ENCODE measurements at places on chromosomes 12 and 14.

DNA sequence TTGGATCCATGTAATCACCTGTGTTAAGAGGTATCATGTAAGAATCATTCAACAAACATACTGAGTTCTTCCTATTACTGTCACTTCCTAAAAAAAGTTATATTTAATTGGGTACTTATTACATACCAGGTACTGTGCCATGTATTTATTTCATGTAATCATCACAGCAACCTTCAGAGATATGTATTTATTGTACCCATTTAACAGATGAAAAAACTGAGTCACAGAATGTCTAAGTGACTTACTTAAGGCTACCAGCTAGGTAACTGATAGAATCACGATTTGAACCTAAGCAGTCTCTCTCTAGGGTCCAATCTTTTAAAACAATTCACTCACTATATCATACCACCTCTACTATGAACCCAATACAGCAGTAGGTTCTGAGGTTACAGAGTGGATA, 2.0 kb downstream of the PSME2 start:
- DNase-seq: no peak

GRCh38 chr12:94165138-94165537, 16.8 kb downstream of the PLXNC1 start:
- no peak for DNase-seq

GRCh38 chr12:76274420-76275083, 73.7 kb downstream of the BBS10 start:
- DNase-seq: no peak

- no peak for DNase-seq
These were observed 34.2 kb downstream of the TBX5 start for GRCh38 chr12:114371733-114372132.

- no peak for DNase-seq
These were observed 10.1 kb upstream of the C14orf39 start for GRCh38 chr14:60495946-60496345.

DNA sequence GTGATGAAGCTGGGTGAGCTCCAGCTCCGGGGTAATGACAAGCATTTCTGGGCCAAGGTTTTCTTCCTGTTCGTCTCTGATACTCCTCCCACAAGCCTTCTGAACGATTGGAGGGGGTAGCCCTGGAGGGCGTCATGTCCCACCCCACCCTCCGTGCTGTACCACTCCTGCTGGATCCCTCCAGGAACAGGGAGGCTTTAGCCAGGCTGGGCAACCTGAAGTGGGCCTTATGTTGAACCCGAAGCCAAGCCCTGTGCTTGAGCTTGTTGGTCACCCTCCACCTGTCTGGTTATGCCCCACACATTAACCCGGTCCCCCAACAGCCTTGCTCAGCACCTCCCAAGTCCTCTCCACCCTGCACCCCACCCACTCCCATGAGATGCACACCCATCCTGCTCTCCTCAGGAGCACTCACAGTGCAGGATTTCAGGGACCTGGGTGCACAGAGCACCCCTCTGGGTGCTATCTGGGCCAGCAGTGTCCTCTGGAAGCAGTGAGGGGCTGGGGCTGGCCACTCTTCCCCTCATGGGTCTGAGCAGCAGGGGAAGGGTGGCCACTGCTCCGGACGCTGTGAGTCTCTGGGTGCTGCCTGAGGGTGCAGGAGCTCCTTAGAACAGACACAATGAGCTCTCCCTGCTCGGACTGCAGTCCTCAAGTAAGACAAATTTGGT, 6.8 kb upstream of the KRT83 start:
- DNase-seq: no peak

DNA sequence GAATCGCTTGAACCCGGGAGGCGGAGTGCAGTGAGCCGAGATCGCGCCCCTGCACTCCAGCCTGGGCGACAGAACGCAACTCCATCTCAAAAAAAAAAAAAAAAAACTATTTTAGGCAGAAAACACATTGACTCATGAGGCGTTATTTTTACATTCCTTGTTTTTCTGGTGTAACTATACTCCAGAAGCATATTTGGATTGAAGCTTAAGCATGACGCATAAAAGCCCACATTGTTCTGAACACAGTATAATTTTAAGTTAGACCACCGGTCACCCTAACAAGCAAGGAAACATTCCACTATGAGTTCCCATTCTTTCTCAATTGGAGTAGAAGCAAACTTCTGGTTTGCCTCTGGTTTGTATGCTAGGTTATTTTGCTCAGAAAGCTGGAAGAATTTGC, 173.0 kb downstream of the MYRFL start:
- DNase-seq: no peak

- no peak for DNase-seq
These were observed 36.6 kb upstream of the ASPG start for GRCh38 chr14:104048758-104049507.

GRCh38 chr12:24895612-24896011, 53.3 kb downstream of the BCAT1 start:
- no peak for DNase-seq

DNA sequence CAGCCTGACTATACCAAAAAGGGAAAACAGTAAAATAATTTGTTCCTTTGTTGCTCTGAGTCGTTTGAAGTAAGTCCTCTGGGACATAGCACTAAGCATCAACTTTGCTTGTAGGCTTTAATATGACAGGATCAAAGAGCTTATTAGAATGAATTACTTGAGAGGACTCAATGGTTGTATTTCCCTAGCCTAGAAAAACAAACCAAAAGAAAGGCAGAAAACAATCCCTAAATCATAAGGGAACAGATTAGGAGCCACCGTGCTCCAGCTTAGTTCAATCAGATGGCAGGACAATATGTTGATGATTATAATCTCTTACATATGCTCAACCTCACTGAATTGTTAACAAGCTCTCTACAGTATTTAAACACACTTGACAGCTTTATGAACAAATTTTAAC, 988.4 kb downstream of the FLRT2 start:
- DNase-seq: no peak

DNA sequence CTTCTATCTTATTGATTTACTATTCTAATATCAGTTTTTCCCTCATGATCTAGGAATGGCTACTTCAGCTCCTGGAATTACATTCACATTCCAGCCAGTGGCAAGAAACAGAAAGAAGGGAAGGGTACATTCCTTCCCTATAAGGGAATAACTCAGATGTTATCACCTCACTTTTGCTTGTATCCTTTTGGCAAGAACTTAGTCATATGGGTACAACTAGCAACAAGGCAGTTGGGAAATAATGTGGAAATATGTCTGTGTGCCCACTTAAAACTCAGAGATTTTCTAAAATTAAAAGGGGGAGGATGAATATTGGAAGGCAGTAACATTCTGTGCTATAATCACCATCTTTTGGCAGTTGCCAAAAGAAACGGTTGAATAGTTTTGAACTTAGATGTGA, 85.6 kb downstream of the MSRB3 start:
- no peak for DNase-seq

DNA sequence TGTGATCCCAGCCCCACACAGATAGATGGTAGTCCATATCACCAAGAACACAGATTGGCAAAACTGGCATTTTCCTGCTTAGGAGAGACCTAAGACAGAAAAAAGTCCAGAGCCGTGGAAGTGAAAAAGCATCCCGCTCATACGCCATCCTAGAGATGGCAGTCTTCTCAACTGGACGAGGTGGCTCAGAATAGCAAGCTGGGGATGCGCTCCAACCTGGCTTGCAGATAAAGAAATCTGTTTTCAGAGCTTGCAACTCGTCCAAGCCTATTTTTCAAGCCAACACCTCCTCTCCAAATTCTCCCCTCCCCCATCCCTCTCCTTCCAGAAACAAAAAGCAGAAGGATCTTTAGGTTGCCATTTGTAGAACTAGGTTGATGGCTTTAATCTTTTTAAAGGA, 74.3 kb upstream of the OTX2 start:
- DNase-seq: no peak

- DNase-seq: no peak
These were observed 2.2 kb downstream of the FRMD6 start for GRCh38 chr14:51653775-51654532.

DNA sequence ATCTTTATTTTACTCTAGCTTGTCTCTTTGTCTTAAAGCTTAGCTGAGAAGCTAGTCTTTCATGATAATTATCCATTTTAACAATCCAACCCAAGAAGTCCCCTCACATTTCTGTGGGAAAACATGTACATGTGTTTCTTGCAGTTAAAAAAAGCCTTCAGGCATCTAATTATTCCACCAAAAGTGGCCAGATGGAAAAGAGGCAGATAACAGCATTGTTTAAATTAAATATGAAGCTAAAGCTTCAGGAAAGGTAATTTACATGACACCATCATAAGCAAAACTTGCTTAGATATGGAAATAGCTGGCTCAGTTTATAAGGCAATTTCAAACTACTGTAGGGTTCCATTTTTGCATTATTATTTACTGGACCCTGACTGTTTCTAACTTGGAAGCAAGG, 175.4 kb downstream of the UNC79 start:
- DNase-seq: no peak

All from prostate gland (tissue), 2 donors.